ENCODE measurements at places on chromosomes 16 and 17. TPM values are rescaled to one million over a fixed set of nuclear protein-coding genes. Genes with fewer than 3 reads are reported as not detected.

DNA sequence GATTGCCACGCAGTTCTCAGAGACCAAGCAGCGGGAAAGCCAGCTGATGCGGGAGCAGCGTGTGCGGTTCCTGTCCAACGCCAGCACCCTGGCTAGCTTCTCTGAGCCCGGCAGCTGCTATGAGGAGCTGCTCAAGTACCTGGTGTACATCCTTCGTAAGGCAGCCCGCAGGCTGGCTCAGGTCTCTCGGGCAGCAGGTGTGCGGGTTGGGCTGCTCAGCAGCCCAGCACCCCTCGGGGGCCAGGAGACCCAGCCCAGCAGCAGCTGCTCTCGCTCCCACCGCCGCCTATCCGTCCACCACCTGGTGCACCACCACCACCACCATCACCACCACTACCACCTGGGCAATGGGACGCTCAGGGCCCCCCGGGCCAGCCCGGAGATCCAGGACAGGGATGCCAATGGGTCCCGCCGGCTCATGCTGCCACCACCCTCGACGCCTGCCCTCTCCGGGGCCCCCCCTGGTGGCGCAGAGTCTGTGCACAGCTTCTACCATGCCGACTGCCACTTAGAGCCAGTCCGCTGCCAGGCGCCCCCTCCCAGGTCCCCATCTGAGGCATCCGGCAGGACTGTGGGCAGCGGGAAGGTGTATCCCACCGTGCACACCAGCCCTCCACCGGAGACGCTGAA is 15.2 kb downstream of the CACNA1G start:
- no peak for DNase-seq

DNA sequence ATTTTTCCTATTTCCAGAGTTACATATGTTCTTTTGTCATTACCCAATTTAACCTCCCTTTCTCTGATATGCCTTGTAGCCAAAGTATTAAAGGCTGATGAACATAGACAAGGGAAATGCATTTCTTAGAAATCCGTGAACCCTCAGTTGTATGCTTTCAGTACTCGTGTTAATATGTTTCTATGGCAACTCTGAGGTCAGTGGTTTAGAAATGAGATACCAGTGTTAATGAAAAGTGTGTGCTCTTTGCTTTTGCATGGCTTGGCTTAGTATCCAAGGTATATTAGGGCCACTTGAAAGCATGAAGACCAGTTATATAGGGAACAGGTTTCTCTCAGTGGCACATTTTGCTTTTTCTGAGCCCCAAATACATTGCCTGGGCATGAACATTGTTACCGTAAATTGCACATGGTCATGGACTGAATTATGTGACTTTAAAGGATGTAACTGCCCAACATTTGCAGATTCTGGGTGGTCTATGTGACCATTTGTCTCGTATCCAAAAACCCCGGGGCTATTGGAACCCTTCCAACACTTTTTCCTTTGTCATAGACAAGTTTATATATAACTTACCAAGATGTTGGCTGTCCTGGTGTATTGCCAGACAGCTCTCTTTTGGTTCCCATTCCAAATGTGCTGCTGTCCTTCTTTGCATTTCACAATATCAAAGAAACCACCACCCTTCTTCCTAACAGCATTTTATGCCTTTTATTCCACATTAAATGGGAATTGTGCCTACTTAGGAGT is 17.5 kb downstream of the ABHD15 start:
- DNase-seq = no peak

DNA sequence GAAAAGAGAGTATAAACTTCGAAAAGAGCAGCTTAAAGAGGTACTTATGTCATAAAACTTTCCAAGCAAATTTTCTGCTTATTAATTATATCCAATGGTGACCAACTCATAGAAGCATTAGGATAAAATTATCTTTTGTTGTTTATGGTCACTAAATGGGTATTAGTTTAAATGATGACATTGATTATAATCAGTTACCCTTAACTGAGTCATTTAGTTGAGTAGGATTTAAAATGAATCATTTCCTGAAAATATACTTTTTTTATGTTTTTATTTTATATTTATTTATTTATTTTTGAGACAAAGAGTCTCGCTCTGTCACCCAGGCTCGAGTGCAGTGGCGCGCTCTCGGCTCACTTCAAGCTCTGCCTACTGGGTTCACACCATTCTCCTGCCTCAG is 55.9 kb downstream of the ABHD15 start:
- no peak for DNase-seq

Gene CDC42EP4
- total RNA-seq = 2.7 TPM

Gene OTOA
- total RNA-seq = 0.14 TPM

Gene CMTM2
- total RNA-seq = 1.3 TPM

Data from activated naive CD8-positive, alpha-beta T cell treated with anti-CD3 and anti-CD28 coated beads, Interleukin-2, amount 10 ng/mL, durations not matched to agents 7 days and 5 days (primary cell).